ENCODE measurements at places on chromosomes 11 and 22. TPM values are rescaled to one million over a fixed set of nuclear protein-coding genes. Genes with fewer than 3 reads are reported as not detected.

The TRIM5 gene
- polyA plus RNA-seq = 10.4 TPM

- no peak for DNase-seq
- H3K27ac ChIP-seq = no peak overlapping the region
- peaks cover 11% of the 10 kb centered on the region for H3K36me3 ChIP-seq
- no peaks in the 10 kb centered on the region for H3K27me3 ChIP-seq
Observed at GRCh38 chr11:76510060-76511047, 65.5 kb downstream of the EMSY start.

The SEPTIN5 gene
- polyA plus RNA-seq = not detected

The RFPL1 gene
- 0.11 TPM for polyA plus RNA-seq

- peaks cover 20% of the 10 kb centered on the region for H3K27me3 ChIP-seq
- H3K27ac ChIP-seq = no peak overlapping the region
- H3K36me3 ChIP-seq = no peaks in the 10 kb centered on the region
- H3K4me1 ChIP-seq = peaks cover 3% of the 10 kb centered on the region
Observed at GRCh38 chr11:93547773-93548172, 4.6 kb upstream of the SMCO4 start.

DNA sequence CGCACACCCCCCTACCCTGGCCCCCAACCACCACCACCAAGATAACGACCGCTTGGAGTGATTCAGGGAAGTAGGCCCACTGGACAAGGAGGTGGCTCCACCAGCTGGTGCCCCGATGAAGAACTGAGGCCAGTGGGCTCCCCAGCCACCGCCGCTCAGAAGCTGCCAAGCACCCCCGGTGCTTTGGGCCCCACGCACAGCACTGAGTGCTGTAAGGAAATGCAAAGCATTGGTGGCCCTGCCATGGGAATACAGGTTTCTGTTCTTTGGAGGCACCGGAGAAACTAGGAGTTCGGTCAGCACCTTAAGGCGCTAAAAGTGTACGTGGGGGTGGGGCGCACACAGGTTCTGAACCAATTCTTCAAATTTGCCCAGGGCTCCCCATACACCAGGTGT, 664 bp upstream of the PRSS23 start:
- H3K27me3 ChIP-seq = peaks cover 26% of the 10 kb centered on the region
- DNase-seq = no peak
- peak overlapping the region; percentile 72 for H3K4me3 ChIP-seq
- no peaks in the 10 kb centered on the region for H3K36me3 ChIP-seq

DNA sequence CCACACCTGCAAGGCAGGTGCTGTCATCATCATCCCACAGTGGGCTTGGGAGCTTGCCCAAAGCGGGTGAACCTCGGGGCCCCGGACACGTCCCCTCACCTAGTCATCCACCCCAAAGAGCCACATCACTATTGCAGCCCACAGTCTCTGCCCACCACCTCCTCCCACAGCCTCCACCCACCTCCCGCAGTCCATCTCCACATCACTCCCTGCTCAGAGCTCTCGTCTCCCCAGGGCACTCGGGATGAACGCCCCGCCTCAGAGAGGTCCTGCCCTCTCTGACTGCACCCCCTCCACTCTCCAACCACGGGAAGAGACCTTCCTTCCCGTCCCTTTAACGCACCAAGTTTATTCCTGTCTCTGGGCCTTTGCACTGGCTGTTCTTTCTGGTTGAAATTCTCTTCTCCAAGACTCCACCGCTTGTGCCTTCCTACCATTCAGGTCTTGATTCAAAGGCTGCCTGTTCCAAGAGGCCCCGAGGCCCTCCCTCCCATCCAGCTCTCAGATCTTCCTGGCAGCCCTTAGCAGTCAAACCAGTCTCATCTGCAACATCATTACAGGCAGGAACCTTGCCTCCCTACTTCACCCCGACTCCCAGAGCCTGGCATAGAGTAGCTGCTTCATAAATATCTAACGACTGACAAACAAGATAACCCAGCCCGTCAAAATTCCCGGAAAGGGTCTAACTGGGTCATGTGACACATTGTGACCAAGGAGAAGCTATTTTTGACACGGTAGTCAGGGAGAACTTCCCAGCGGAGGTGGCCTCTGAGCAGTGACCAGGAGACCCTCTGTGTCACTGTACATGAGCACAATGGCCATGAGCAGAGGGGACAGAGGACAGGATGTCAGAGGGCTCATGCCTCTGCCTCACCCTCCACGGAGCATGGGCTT, 11.1 kb downstream of the KCNJ4 start:
- H3K4me1 ChIP-seq = no peaks in the 10 kb centered on the region
- H3K27ac ChIP-seq = no peak overlapping the region
- peaks cover 5% of the 10 kb centered on the region for H3K27me3 ChIP-seq
- no peaks in the 10 kb centered on the region for H3K36me3 ChIP-seq
- DNase-seq = no peak

DNA sequence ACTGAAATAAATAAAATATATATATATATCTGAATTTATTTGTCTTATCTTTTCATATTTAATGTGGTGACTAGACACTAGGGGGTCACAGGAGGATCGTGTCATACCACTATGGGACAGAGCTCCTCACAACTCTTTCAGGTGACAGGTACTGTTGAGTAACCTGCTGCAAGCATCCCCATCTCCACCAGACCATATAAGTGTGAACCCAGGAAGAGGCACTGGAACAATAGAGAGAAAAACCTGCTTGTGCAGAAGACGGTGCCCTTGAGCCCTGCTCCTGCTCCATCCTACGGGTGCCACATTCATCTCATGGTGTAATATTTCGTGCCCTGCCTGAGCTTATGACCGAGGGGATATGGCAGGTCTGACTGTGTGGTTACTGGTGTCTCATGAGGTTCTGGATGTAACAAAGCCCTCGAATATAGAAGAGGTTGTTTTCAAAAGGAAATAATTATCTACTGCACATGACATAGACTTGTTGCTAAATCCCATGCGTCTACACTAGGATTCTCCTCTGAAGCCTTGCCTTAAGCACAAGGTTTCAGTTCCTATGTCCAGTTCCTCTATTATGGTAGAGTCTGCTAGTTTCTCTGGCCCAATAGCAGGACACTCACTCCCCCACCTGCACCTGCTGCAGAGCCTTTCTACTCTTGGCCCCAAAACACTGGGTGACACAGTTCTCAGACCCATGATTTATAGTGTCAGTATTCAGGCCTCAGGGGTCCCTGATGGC, 70.4 kb downstream of the GGTLC2 start:
- no peak overlapping the region for H3K27ac ChIP-seq
- H3K4me1 ChIP-seq = peaks cover 35% of the 10 kb centered on the region
- H3K4me3 ChIP-seq = no peak overlapping the region

- H3K4me3 ChIP-seq = no peak overlapping the region
- H3K4me1 ChIP-seq = no peaks in the 10 kb centered on the region
Observed at GRCh38 chr11:44032299-44033085, 15.3 kb upstream of the ACCSL start.
